ENCODE measurements at places on chromosomes 6 and 20. TPM values are rescaled to one million over a fixed set of nuclear protein-coding genes. Genes with fewer than 3 reads are reported as not detected.

Gene LY6G5C
- 1.6 TPM for total RNA-seq

Gene MYLK4
- total RNA-seq = 0.15 TPM

Gene LPA
- total RNA-seq = 0.02 TPM

Gene ENPP1
- total RNA-seq = 1.2 TPM

Gene SLC22A7
- not detected for total RNA-seq

Gene ZBP1
- total RNA-seq = not detected

Gene PDE10A
- total RNA-seq = 36.1 TPM

Gene CABLES2
- total RNA-seq = 4.5 TPM

Gene GRM4
- total RNA-seq = 0.12 TPM

Gene EPPIN
- not detected for total RNA-seq

Gene SEL1L2
- not detected for total RNA-seq

Gene NTSR1
- total RNA-seq = 0.10 TPM

Gene SLC35B3
- total RNA-seq = 6.8 TPM

Gene LCA5
- 1.0 TPM for total RNA-seq

Gene TSPO2
- not detected for total RNA-seq

Gene SRSF6
- total RNA-seq = 107 TPM

Gene MAK
- total RNA-seq = 0.17 TPM

Gene PRL
- not detected for total RNA-seq

Gene CHRNA4
- 0.48 TPM for total RNA-seq

Gene ZBTB12
- 5.3 TPM for total RNA-seq

Gene SSTR4
- total RNA-seq = 0.12 TPM

Gene MICB
- total RNA-seq = 7.4 TPM

Gene WFDC11
- total RNA-seq = not detected

Gene RNGTT
- total RNA-seq = 8.8 TPM

Gene MRPS10
- total RNA-seq = 42.0 TPM

Gene SRXN1
- total RNA-seq = 269 TPM

Gene ZSCAN23
- not detected for total RNA-seq

Gene TBX18
- total RNA-seq = 20.5 TPM

Gene SYNDIG1
- total RNA-seq = 2.3 TPM

Gene FNDC1
- 0.06 TPM for total RNA-seq

Gene PHIP
- 5.3 TPM for total RNA-seq

Gene BNIP5
- not detected for total RNA-seq

Gene ADGRF5
- not detected for total RNA-seq

Gene PLCG1
- total RNA-seq = 32.6 TPM

Gene CTCFL
- total RNA-seq = 0.06 TPM

Gene TMEM217
- 0.93 TPM for total RNA-seq

Gene RSPO3
- 91.7 TPM for total RNA-seq

Gene FHL5
- not detected for total RNA-seq

Gene SAMD5
- 0.84 TPM for total RNA-seq

Gene MEI4
- not detected for total RNA-seq

Gene GJA1
- total RNA-seq = 74.7 TPM

Gene TJAP1
- total RNA-seq = 20.6 TPM

Gene COL11A2
- total RNA-seq = 0.92 TPM

Gene RNF182
- total RNA-seq = 3.5 TPM

Gene TFAP2C
- 16.7 TPM for total RNA-seq

Gene CCN6
- not detected for total RNA-seq

Gene DDO
- total RNA-seq = 0.12 TPM

Gene C6orf141
- total RNA-seq = 19.8 TPM

Gene MMP24OS
- 90.1 TPM for total RNA-seq
